ENCODE measurements at places on chromosomes 6 and 20.

DNA sequence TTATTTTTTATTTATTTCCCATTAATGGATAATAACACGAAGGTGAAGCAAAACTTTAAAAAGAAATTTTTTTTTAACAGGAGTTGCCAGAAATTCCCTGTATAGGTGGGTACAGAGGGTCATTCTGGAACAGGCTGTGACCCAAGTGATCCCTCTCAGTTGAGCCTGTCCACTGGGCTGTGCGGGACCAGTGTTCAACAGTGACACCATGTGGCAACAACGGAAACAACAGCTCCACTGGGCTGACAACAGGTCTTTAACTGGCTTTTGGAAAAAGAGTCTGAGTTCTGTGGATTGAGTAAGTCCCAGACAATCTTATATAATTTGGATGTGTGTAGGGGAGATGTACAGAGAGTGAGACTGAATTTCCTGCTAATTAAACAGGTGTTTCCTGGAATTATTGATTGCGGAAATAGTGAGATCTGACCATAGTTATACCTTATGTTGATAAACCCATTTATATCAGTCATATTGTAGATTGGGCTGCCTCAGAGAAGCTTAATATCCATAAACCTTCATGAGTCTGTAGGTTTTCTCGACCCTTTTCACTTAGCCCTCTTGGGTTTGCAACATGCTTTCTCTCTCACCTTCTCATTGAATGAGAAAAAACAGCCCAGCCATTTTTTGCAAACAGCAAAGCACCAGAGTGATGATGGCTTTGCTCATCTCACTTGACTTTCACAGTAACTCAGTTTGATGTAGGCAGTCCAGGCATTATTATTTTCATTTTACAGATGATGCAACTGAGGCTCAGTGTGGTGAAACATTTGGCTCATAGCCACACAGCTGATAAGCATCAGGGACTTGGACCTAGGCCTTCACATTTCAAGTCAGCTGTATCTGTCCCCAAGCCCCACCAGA lies 17.5 kb downstream of the KIAA1755 start:
- DNase-seq = peak; percentile 35

DNA sequence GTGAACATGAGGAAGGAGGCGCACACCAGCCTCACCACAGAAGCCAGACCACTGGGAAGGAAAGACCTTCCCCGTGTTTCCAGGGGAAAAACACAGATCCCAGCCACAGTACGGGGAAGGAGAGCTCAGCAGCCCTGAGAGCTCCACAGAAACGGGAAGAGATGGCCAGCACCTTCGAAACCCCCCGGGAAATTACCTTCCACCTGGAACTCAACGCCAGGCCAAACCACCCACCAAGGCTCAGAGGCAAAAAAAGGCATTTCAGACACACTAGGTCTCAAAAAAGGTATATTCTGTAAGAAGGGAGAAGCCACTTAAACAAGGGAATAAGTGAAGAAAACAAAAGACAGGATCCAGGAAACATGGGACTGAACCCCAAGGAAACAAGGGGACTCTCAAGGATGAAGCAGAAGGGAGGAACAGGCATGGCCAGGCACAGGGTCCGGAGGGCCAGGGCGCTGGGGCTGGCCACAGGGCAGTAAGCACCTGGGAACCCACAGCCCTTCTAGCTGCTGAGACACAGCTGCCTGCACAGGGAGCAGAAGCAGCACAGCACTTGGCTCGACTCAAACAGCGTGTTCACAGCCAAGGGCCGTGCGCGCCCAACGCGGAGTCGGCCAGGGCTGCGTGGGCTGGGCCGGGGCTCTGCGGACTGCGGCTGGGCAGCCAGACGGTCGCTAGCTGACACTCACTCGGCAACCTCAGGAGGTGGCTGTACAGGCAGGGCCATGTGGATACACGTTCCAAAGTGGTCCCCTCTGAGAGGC lies 44.6 kb downstream of the TAF4 start:
- no peak for DNase-seq

GRCh38 chr6:144952456-144953240 lies 667.5 kb downstream of the UTRN start:
- no peak for DNase-seq

DNA sequence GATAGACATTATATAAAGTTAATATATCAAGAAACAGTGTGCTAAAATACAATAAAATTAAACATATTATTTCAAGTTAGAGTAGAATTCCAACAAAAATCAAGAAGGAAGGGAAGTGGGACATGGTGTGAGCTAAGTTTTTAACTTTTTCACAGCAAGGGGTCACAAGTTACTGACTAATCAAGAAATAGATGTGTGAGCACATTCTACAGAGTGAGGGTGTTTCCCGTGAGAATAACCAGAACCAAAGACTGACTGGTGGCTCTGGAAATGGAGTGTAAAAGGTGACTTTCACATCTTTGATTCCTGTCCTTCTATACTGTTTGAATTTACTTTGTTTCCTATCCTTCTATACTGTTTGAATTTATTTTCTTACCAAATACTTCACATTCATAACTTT lies 206.6 kb downstream of the TASP1 start:
- no peak for DNase-seq

GRCh38 chr20:53683506-53683905 lies 89.9 kb upstream of the ZNF217 start:
- DNase-seq = no peak

- peak; percentile 97 for DNase-seq
Measured at GRCh38 chr6:37137201-37138090, 32.5 kb upstream of the PIM1 start.

DNA sequence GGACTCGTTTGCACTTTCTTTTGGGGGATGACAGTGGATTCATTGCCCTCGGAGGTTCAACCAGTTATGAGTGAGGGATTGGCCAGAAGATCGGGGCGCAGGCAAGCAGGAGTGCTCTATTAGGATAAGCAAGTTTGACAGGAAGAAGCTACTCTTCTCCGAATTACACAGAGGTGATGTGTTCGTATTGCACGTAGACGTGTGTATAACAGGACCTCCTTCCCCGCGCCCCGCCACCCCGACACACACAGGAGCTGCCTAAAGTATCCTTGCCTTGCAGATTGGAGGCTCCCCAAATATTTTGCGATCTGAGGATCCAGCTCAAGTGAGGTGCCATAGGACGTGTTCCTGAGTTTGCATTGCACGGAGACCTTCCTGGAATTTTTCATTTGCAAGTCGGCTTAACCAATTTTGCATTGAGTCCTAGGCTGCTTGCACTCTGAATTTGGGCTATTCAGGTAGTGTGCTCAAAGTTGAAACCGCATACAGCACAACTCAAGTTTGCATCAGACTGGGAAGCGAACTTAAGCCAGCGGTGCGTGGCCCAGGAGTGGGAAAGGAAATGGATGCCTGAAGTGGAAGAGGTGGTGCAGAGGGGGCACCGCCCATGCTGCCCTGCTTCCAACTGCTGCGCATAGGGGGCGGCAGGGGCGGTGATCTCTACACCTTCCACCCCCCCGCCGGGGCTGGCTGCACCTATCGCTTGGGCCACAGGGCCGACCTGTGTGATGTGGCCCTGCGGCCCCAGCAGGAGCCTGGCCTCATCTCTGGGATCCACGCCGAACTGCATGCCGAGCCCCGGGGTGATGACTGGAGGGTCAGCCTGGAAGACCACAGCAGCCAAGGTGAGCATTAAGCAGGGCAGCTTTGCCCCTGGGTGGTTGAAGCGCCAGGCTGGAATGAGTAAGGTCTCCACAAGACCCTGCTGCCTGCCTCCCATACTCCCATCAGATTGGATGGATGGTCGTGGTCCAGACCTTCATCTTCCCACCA lies 770 bp downstream of the TCF19 start:
- peak; percentile 32 for DNase-seq

- no peak for DNase-seq
Measured at GRCh38 chr6:9240861-9241260, 805.5 kb upstream of the SLC35B3 start.

DNA sequence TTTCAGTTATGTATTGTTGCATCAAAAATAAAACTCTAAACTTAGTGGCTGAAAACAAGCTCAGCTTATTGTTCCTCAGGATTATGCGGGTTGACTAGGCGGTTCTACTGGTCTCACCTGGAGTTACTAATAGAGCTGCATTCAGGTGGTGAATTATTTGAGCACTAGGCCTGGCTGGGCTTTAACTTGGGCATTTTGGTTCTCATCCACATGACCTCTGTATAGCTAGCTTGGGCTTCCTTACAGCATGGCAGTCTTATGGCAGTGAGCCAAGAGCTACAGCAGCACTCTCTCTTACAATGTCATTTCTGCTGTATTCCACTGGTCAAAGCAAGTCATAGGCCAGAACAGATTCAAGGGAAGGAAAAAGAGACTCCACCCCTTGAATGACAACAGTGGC lies 1.6 kb downstream of the PGBD1 start:
- peak; percentile 19 for DNase-seq

- DNase-seq = no peak
Measured at GRCh38 chr20:9440892-9441291, 73.5 kb upstream of the LAMP5 start.

DNA sequence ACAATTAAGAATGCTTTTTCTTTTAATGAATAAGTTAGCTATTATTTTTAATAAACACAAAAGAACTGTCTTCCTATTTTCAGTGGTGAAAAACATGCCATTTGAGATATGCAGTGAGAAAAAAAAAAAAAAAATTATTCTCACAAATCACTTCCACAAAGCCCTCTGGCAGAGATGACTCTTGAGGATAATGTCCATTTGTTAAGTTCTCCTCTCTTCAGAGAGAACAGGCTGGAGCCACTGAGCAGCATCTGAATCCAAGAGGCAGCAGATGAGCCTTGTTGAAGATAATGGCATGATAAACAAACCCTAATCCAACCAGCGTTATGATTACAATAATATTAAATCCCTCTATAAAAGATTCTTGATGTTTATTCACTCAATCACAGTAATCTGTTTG lies 105.0 kb downstream of the PTPRK start:
- peak; percentile 15 for DNase-seq

- DNase-seq = no peak
Measured at GRCh38 chr6:150844371-150844770, 21.1 kb upstream of the MTHFD1L start.

- no peak for DNase-seq
Measured at GRCh38 chr20:50464725-50465650, 45.2 kb upstream of the PTPN1 start.

GRCh38 chr6:44110005-44110676 lies 17.1 kb downstream of the MRPL14 start:
- DNase-seq = no peak

DNA sequence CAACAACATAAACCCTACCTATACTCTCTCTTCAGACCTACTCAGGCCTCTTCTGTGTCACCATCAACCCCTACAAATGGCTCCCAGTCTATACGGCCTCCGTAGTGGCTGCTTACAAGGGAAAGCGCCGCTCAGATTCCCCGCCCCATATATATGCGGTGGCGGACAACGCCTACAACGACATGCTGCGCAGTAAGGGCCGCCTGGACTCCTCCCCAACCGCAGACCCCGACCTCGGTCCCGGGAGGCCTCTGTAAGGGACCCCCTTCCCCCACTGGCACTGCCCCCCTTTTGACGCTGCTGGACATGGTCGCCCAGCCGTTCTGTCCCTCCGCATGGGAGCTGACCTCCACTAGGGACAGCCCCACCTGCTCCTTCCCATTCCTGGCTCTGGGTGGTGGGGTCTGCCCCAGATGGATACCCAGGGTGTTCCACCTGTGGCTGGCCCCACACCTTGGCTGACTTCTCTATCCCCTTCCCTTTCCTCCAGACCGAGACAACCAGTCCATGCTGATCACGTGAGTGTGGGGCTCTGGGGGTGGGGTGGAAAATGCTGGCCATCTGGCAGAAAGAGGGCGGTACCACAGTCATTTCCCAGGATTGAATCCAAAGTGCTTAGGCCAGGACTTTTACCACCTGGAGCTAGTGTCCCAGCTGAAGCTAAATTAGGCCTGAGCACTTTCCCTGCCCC lies 25.0 kb downstream of the MYH7B start:
- DNase-seq = peak; percentile 41

DNA sequence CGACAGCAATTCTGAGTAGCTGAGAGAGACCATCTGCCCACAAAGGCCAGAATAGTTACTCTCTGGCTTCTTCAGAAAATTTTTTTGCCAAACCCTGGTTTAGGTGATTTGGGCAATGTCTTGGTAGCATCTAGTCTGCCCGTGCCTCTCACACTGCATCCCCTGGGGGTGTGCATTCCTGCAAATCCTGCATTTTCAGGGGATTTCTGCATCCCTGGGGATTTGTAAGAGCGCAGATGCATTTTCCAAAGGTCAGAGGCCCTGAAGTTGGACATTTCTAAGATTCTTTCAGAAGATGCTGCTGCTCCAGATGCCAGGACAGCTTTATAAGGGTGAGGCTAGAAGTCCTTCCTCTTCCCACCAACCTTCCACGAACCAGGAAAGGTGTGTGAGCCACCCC lies 4.0 kb downstream of the CST9 start:
- no peak for DNase-seq

DNA sequence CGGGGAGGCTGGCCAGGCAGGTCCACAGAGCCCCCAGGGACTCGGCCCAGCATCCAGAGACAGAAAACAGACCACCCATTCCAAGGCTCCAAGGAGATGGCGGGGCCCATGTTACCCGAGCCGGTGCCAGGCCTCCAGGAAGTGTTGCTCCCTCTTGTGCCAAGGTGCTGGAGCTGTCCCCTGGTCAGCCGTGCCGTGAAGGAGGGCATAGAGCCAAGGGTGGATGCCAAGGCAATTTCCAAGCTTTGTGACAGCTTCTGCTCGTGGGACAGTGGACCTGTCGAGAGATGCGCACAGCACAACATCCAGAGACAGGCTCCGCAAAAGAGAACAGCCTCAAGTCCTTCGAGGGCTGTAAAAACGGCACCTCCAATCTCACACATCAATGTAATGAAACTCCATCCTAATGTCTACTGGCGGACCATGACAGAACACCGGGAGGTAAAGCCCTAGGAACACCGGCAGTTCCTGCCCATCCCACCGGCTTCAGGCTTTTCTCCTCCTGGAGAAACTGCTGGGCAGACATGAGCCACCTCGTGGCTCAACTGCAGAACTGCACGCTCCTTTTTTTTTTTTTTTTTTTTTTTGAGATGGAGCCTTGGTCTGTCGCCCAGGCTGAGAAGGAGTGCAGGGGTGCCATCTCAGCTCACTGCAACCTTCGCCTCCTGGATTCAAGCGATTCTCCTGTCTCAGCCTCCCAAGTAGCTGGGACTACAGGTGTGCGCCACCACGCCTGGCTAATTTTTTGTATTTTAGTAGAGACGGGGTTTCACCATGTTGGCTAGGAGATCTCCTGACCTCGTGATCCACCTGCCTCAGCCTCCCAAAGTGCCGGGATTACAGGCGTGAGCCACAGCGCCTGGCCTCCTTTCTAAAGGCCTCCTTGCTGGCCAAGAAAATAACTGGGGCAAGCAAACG lies 30.9 kb upstream of the AVP start:
- peak; percentile 64 for DNase-seq

GRCh38 chr6:47267301-47267700 lies 42.4 kb downstream of the TNFRSF21 start:
- peak; percentile 57 for DNase-seq

All from RPMI7951 (cell line).